C1 segment of cervical spinal cord (tissue), 14 donors: ENCODE measurements at places on chromosomes 5 and 9.
A peak's percentile ranks its signal among the peaks of the same experiment; 100 is the strongest.

GRCh38 chr5:172641359-172642050 is 442 bp downstream of the NEURL1B start:
- peak; percentile 52 for DNase-seq

GRCh38 chr9:130359819-130360218 is 84.9 kb upstream of the ASS1 start:
- DNase-seq = no peak

DNA sequence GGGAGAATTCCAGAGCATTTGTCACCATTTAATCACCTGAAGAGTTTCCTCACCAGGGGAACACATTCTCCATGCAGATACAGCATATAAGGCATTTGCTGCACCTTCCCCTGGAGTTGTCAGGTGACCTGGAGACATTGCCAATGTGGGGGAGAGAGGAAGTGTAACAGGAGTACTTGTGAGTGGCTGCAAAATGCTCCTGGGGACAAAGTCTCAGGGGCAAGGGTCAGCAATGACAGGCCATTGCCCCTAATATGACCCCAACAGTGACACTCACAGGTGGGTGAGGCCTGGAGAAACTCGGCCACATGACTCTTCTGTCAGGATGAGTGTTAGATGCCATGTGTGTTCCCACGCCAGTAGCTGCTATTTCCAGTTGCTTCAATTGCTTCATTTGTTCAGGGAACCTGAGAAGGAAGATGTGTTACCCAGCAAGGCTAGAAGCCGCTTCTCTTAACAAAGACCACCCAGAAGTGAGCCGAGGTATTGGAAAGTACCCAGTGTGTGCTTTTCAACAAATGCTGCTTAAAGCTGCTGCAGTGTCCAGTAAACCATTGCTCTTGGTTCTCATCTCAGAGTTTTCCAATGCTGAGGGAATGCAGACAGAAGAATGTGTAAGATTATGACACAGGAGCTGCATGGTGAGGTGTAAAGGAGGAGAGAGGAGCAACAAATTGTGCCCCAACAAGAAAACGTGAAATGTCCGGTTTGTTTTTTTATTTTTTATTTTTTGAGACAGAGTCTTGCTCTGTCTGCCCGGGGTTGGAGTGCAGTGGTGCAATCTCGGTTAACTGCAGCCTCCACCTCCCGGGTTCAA is 128.2 kb upstream of the SLC44A1 start:
- no peak for DNase-seq

- DNase-seq = no peak
Observed at GRCh38 chr9:95175523-95175922, 142.0 kb downstream of the FANCC start.

GRCh38 chr5:116970318-116970717 is 395.7 kb upstream of the SEMA6A start:
- DNase-seq = no peak

DNA sequence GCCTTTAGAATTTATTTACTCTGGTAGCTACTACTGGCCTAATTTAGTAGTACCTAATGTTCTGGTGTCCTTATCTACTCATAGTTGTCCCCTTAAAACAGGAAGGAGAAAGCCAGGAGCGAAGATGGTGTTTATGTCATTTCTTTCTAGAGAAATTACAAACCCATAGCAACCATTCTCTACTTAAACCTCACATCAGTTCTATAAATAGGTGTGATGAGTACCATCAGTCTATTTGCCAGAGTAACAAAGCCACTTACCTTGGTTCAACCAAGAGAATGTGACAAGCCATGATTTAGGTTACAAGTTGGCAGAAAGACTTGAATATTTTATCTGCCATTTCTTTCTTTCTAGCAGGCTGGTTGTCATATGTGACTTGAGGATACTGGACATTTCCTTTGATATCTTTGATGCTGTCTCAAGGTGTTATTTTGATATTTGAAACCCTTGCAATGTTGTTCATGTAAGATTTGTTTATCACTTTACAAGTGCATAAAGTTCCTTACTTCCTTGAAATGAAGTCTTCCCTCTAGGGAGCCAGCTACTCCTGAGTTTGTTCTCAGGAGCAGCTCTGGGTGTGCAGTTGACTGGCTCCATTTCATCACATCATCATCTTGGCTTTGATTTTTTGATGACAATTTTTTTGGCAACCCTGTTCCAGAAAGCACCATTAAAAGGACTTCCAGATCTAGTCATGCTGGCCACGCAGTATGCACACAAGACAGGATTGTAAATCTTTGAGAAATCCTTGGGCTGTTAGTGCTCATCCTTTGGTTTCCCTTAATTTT is 286.8 kb downstream of the ARHGAP26 start:
- DNase-seq = no peak
